Right hindlimb (tissue), 1 donor: ENCODE measurements at places on chromosomes 7 and 10.

DNA sequence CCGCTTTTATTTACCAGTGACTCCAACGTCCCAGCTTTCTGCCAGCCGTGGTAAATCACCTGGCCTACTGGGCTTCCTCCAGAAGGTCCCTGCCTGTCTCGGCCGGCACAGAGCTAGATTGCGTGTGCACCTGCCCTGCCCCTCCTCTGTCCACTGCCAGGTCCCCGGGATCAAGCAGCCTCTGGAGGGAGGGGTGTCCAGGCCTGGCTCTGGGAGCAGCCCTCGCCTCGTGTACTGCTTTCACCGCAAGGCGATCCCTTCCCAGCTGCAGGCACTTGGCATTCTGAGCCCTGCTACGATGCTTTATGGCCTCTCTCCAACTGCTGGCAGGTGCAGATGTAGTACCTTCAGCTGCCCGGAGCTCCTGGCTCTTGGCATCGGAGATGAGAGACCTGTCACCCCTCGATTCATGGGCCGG is 7.4 kb downstream of the SLC29A3 start:
- no peak for DNase-seq

GRCh38 chr7:127815631-127816145 is 163.7 kb downstream of the SND1 start:
- no peak for DNase-seq

DNA sequence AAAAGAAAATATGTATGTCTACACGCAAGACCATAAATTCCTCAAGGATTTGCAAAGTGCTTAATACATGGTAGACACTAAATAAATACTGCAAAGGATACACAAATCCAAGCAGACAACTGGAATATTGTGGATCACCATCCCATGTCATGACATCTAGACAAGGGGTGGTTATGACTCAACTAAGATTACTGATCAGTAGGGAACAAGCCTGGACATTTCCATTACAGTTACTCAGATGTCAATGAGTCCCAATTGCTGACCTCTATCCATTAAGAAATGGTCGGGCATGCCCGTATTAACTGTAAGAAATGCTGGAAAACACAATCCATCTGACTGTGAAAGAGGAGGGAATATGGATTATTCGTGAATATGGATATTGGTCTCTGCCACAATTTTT is 27.6 kb upstream of the RUFY2 start:
- no peak for DNase-seq

- no peak for DNase-seq
These were observed 36.7 kb downstream of the CSGALNACT2 start for GRCh38 chr10:43174969-43175368.

DNA sequence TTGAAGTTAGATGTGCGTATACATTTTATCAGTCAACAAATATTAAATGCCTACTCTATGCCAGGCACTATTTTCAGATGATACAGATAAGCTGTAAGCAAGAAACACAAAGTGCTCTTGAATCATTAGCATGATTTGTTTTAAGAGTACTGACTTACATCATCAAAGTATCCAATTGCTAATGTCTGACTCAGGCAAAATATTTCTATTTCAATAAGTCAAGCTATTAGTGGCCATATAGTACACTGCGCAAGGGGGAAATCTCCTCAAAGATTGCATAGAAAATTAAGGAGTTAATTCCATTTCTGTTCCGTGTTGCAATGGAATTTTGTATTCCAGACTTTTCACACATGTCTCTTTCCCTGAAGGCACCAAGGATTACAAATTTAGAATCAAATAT is 46.1 kb upstream of the DNAJC1 start:
- DNase-seq = no peak

DNA sequence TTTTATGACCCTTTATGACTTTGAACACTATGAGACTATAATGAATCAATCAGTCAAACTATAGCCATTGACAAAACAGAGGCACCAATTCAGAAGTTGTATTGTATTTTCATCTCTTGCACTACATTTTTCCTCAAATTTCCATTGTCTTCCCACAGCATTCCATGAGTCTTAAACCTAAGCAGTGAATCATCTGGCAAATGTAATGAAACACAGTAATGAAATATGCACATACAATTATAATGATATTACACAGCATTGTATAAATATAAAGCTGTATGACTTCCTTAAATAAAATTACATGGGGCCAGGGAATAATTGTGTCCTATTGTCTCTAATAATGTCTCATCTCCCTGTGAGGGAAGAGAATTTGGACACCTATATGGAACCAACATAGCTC is 45.0 kb downstream of the VWDE start:
- no peak for DNase-seq

GRCh38 chr7:135377171-135377570 is 132.7 kb downstream of the CNOT4 start:
- DNase-seq = no peak

DNA sequence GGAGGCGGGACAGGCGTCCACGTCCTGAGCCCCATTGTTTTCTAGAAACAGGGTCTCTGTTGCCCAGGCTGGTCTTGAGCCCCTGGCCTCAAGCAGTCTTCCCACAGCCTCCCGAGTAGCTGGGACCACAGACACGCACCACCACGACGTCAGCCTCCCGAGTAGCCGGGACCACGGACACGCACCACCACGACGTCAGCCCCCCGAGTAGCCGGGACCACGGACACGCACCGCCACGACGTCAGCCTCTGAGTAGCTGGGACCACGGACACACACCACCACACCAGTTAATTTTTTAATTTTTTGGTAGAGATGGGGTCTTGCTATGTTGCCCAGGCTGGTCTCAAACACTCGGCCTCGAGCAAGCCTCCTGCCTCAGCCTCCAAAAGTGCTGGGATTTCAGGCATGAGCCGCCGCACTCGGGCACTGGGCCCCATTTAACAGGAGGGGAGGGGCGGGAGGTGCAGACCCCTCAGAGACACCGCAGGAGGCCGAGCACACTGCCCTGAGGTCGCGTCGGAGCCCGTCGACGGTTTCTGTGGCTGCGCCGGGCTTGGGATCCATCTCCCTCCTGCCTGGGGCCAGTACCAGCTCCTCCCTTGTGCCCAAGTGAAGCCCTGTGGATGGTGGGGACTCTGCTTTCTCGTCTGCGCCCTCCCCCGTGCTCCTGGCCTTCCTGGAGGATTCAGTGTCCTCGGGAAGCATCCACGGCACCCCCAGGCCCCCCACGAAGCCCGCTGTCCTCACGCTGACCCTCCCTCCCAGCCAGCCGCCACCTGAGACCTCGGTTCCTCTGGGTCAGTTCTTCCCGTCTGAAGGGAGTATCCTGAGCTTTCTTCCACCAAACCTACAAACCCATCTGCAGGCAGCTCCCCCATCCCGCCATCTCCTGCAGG is 13.0 kb downstream of the FAM20C start:
- DNase-seq = no peak

GRCh38 chr7:101241443-101242349 is 3.2 kb downstream of the FIS1 start:
- no peak for DNase-seq

- no peak for DNase-seq
These were observed 152.6 kb downstream of the POU6F2 start for GRCh38 chr7:39130274-39130673.

DNA sequence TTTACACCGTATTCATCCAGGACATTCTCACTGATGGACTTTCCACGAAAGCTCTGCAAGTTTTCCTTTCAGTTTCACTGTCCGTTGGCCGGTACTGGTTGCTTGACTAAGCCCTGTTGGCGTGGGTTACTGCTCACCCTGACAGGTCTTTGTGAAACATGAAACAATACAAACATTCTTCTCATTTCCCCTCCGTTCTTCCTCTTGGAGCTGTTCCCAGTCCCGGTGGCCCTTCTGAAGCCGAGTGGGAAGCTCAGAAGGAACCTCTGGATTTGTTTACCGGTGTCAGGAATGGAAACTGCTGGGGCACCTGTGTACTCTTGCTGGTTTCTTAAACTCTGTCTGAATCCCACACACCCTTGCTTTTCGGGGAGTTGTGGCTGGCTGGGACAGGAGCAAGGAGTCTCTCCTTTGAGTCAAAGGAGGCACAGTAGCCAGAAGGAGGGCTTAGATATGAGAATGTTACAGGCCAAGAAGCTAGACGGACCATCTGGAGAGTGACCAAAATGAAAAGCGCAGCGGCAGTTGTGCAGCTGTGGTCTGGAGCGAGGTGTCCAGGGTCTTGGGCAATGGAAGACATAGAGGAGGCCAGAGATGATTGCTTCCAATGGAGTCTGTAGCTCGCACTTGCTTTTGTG is 45.7 kb downstream of the LYZL2 start:
- DNase-seq = peak; percentile 81

- DNase-seq = no peak
These were observed 35.8 kb upstream of the GPR37 start for GRCh38 chr7:124801330-124801895.

GRCh38 chr10:107025676-107026075 is 138.8 kb downstream of the SORCS1 start:
- no peak for DNase-seq

DNA sequence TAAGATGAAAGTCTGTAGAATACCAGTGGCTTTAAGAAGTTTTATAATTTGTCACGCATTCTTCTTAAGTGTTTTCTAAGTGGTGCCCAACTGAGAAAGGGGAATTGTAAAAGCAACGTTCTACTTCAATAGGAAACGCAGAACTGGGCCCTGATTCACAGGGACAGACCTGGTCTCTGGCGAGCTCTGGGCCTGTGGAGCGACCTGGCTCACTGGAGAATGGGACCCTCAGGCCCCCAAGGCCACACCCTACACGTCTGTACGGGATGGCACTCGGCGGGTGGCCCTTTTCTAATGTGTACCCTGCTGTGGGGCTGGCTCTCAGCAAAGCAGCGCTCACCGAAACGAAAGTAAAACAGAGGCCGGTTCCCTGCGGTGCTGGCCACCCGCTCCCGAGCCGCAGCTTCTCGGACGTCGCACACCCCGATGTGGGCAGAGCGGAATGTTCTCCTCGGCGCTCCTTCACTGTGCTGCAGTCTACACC is 205.0 kb downstream of the DIP2C start:
- DNase-seq = no peak

DNA sequence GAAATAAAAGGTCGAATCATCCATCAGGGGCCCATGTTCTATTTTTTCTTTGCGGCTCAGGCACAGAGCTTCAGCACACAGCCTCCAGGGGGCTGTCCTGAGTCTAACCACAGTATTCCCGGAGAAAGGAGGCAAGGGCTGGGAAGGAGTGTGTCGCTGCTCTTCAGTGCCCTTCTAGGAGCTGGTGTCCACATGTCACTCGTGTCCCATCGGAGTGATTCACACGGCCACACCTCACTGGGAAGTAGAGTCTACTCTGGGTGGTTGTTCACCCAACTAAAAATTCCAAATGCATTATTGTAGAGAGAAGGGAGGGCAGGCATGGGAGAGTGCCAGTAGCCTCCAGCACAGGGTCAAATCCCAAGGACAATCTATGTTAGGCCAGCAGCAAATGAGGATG is 114.8 kb upstream of the LANCL2 start:
- no peak for DNase-seq

GRCh38 chr7:116089293-116089692 is 58.7 kb upstream of the TFEC start:
- no peak for DNase-seq

- peak; percentile 28 for DNase-seq
These were observed 90.7 kb upstream of the C1QL3 start for GRCh38 chr10:16612115-16612980.
